Stimulated activated CD4-positive, alpha-beta T cell treated with anti-CD3 and anti-CD28 coated beads, Interleukin-1b, Interleukin-23, amount 100 ng/mL, for 1 hour (primary cell): ENCODE measurements at places on chromosomes 7 and 10.

DNA sequence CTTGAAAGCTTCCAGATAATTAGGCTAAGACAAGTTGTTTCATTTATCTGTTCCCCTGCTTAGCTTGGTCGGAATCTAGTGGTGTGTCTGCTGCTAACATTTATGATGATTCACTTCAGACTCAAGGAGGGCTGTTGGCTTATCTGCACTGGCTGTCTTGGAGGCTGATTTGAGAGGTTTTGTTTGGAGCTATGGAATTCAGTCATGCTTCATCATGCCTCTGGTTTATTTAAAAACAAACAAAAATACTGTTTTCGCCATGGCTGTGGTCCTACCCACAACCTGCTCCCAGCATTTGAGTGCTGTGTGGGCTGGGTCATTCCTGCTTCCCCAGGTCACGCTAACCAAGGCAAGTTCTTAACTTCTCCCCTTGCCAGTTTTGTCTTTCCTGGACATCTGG, 11.7 kb upstream of the ARPC1B start:
- no peak for DNase-seq

DNA sequence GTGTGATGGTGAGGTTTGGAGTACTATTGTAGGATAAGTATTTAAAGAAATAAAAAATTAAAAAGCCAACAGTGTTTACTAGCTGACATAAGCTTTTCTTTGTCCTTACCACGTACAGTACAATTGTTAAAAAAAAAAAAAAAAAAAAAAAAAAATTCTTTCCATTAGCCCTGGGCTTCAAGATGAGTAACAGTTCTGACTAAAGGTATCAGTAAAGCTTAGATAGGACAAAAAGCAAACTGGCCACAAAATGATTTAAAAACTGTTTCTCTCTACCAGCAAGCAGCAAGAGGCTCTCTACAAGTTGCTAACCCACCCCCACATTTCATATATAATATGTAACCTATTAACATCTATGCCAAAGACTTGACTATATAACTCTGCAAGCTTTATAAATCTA, 17.5 kb downstream of the HYCC1 start:
- no peak for DNase-seq

DNA sequence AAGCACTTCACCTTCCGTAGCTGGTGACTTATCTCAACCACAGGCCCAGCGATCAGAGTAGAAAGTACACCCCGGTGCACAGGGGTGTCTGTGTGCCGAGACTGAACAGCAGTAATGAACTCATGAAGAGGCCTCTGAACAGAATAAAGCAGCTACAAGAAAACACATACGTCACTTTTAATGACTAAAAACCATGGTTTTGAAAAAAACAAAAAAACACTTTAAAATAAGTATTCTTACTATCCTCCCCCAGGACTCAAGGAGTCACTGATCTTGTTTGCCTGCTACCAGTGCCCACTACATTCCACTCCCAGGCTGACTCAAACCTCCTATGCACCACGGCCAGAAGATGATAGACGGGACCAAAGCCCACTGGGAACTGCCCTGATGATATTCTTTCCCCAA, 53.8 kb downstream of the NCAPG2 start:
- no peak for DNase-seq

DNA sequence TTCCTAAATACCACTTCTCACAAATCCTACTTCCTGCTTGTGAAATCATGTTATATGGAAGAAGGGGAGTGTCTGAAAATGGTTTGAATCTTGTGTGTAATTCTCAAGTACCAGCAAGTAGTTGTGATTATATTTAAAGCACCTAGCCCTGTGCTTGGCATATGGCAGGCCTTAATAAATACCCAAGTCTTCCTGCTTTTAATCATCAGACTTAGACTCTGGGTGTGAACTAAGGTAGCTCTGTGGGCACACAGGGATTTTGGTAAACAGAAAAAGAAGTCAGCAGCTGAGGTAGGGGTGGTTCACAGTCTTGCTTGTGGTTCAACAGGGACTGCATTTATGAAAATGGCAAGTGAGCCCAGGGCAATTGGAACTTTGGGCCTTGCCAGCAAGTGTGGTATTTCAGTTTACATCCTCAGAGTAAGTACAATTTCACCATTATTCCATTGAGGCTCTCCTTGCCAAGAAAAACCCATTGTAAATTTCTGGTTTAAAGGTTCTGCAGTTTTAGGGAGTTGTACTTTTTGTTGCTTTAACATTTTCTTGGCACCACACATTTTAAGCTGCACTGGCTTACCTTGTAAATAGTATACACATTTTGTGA, 215.5 kb downstream of the AUTS2 start:
- DNase-seq: no peak

DNA sequence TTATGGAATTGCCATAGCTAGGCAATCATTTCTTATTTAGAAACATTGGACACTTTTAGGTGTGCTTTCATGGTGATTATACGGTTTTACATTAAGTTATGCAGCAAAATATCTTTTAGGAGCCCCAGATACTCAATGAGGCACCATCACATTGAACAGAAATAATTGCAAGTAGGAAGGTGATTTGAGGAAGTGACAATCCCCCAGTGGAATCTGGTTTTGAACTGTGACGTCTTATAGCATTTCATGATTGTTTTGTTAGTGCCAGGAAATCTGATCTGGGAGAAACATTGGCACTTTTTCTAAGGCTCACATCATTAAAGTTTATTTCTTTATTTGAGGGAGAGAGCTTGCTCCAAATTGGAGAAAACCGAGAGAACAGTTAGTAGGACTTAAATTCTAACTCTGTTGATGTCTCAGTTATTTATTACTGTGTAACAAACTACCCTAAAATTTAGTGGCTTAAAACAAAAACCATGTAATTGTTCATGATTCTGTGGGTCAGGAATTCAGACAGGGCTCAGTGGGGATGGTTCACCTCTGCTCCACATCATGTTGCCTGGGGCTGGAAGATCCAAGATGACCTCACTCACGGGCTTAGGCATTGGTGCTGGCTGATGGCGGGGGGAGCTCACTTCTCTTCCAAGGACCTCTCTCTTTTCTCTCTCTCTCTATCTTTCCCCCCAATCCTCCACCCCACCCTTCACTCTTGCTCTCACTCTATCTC, 78.2 kb upstream of the STEAP1B start:
- DNase-seq: no peak

DNA sequence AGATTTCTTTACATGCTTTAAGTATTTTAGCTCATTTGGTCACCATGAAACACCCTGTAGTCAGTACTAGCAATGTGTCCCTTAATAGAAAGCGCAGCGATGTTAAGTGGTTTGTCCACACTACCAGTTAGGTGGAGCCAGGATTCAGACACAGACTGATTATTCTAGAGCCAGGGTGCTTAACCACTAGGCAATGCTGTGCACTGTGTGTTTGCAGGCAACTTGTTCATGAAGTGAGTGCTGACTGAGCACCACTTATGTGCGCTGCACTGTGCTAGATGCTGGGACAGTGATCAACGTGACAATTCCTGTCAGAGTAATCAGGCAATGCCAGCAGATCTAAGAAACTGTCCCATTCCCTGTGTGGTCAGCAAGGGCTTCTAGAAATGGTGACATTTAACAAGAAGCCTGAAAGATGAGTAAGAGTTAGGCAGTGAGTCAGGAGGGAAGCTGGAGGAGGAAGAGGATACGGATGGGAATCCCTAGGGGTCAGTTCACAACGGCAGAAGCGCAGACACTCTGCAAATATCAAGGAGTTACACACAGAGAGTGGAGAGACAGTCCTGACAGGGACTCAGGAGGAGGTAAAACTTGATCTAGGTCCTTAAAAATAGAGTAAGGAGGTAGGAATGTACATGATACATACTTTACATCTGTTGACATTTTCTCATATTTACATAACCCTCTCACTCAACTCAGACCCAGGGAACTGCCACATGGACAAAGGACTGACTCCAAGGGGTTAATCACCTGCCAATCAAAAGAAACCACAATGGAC, 69.7 kb upstream of the EGR2 start:
- DNase-seq: no peak

DNA sequence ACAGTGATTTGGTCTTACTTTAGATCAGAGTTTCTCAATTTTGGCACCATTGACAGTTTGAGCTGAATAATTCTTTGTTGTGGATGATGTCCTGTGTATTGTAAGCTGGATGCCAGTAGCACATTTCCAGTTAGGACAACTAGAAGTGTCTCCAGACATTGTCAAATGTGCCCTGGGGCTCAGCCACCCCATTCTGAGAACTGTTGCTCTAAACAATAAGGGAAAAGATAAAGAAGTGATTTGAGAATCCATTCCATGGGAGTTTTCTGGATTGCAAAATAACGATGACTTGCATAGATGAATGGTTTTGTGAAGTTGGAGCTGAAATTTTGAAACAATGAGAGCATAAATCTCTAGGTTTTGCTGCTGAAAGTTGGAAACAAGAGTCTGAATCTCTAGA, 44.6 kb downstream of the NUP205 start:
- DNase-seq: no peak

DNA sequence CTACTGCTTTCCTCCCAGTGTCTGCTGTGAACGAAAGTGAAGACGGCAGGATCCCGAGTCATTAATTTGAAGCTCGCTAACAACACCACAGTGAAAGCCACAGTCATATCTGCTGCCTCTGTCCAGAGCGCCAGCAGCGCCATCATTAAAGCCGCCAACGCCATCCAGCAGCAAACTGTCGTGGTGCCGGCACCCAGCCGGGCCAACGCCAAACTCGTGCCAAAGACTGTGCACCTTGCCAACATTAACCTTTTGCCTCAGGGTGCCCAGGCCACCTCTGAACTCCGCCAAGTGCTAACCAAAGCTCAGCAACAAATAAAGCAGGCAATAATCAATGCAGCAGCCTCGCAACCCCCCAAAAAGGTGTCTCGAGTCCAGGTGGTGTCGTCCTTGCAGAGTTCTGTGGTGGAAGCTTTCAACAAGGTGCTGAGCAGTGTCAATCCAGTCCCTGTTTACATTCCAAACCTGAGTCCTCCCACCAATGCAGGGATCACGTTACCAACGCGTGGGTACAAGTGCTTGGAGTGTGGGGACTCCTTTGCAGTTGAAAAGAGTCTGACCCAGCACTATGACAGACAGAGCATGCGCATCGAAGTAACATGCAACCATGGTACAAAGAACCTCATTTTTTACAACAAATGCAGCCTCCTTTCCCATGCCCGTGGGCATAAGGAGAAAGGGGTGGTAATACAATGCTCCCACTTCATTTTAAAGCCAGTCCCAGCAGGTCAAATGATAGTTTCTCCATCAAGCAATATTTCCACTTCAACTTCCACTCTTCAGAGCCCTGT, 94.8 kb upstream of the KCNMA1 start:
- no peak for DNase-seq

DNA sequence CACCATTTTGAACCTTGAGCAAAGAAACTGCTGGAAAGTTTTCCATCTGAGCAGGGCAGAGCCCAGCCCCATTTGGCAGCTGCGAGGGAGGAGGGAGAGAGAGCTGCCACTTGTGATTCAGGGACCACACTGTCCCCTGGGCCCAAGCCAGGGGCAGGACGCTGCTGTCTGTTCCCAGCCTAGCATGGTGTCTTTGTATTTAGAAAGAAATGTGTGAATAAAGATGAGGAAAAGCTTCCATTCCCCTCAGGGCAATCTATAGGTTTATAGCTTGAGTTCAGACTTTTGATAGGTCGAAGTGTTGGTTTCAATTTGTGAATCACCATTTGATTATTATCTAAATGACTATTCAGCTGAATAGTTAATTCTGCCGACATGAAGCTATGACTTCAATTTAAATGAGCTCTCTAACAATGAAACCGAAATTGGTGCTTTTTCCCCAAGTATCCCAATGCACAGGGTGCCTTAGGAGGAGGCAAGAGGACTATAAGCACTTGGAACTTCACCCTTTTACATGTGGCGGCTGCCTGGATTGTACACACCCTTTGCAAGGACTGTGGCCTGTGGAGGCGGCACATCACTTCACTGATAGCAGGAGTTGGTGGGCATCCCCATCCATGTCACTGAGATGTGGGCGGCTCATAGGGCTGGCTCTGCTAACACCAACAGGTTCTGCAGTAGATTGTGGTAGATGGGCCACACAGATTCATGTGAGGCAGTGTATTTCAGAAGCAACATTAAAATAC, 223.5 kb downstream of the CCDC3 start:
- no peak for DNase-seq

DNA sequence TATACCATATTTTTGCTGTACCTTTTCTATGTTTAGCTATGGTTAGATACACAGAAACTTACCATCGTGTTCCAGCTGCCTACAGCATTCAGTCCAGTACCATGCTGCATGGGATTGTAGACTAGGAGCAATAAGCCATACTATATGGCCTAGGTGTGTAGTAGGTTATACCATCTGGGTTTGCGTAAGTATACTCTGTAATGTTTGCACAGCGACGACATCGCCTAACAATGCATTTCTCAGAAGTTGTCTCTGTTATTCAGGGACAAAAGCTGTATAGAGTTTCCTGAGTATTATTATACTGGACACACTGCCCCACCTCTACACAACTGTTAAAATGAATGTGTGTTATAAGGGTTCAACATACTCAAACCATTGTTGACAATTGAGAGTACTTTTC, 93.8 kb upstream of the MKI67 start:
- no peak for DNase-seq

GRCh38 chr7:103795787-103796186, 193.7 kb downstream of the RELN start:
- no peak for DNase-seq

DNA sequence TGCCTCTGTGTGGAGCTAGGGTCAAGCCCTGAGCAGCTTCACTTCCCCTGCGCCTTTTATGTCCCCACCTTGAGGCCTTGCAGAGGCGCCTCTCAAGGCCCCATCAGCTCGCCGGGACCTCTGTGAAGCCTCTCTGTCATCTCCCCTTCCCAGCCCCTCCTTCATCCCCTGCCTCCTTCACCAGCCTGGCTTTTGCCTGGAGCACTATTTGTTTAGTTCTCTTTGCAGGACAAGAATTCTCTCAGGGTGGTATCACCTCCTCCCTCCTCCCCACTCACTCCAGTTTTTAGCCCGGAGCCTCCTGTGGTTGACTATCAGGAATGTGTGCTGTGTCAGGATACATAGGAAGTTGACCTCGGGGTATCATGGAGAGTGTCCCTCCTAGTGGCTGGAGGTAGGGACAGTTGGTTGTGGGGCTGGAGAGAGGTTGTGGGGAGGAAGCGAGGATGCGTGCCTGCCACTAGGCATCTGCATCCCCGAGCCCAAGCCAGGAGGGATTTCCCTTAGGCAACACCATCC, 89.8 kb upstream of the ANLN start:
- no peak for DNase-seq

DNA sequence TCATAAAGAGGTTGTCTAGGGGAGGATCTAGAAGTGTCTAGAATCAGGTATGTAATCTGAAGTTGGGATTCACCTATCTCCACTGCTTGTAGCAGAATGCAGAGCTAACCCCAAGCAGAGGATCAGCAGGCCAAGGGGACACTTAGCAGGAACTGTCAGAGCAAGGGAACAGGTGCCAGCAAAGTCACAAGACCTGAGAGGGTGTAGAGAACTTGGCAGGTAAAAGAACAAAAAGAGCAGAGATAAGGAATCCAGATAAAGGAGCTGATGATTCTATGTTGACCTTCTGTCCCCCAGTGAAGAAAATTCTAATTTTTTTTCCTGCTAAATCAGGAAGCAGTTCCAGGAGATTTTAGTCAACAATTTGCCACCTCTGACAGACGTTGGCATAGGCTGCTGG, 91.4 kb upstream of the CCDC71L start:
- DNase-seq: no peak
